ENCODE measurements at places on chromosomes 3 and 15.
A peak's percentile ranks its signal among the peaks of the same experiment; 100 is the strongest.

DNA sequence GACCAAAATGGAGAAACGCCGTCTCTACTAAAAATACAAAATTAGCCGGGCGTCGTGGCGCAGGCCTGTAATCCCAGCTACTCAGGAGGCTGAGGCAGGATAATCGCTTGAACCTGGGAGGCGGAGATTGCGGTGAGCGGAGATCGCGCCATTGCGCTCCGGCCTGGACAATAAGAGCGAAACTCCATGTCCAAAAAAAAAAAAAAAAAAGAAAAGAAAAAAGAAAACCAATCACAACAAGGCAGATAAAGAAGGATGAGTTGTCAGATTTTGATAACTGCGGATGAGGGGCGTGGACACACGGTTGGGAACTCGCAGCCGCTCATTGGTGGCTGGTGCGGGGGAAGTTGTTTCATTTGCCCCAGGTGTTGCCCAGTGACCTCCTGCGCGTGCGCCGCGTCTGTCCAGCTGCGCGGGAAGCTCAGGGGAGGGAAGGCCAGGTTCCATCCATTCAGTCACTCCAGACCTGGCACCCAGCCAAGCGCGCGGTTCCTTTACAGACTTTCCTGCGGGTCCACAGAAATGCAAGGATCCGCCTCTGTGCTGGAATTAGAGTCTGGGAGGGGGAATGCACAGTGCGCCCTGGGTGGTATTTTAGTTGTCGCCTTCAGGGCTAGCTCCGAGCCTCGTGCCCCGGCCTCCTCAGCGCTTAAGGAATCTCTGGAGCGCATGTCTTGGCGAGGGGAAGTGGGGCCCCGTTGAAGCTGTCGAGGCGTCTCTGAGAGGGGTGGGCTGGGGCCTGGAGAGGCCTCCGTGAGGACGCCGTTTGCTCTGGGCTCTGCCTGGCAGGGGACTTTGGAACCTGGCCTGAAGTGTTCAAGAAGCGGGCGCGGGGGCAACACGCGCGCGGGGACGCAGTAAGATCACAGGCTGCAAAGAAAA, 708 bp upstream of the GCHFR start:
- DNase-seq, result no peak

DNA sequence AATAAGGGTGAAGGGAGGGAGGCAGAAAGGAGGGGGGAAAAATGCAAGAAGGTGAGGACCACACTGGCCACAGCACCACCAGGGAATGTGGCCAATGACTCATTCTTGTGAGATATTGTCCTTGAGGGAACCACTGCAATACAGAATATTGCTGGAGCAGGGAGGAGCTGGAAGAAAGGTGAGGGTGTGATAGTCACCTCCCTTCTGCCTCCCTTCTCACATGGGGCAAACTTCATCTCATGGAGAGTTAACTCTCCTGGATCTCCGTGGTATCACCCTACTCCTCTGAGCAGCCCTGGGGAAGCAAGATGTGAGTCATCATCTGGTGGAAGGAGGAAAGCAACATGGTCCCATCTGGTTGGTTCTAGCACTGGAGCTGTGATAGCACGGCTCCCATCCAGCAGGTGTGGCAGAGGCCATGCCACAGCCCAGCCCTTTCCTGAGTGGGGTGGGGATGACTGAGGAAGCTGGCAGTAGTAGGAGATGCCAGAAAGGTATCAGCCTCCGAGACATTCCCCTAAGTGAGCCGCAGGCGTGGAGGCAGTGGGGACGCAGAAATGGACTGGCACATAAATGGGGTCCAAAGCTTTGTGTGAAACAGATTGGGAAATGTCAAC, 115.9 kb upstream of the LPP start:
- no peak for DNase-seq

DNA sequence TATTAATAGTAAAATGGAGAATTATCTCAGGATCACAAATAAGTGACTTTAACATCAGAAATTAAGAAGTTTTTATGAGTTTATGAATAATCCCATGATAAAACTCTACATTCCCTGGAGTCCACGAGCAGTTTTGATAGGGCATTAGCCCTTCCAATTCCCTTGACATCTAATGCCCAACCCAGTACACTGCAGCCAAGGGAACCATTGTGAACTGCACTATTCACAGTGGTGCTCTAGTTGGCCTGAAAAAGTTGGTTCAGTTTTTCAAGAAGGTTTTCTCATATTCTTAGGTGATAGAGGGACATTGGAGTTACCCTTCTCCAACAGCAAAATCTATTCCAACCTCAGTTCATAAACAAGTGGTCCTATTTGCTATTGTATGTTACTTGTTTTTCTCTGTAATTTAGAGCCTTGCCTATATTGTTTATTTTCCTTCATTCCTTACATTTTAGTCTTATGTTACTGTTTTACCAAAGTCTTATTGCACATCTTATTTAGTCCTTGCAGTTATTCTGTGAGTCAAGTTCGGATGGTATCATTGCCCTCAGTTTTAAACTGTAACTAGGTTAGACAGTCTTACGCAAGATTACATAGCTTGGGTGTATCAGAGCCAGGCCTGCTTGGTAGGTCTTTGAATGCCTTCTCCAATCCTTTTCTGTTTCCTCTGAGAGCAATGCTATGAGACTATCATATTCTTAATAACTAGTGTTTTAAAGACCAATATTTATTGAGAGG, 57.9 kb upstream of the SAMMSON start:
- DNase-seq, result no peak

- no peak for DNase-seq
Measured at GRCh38 chr3:136576279-136577009, 175.7 kb downstream of the STAG1 start.

DNA sequence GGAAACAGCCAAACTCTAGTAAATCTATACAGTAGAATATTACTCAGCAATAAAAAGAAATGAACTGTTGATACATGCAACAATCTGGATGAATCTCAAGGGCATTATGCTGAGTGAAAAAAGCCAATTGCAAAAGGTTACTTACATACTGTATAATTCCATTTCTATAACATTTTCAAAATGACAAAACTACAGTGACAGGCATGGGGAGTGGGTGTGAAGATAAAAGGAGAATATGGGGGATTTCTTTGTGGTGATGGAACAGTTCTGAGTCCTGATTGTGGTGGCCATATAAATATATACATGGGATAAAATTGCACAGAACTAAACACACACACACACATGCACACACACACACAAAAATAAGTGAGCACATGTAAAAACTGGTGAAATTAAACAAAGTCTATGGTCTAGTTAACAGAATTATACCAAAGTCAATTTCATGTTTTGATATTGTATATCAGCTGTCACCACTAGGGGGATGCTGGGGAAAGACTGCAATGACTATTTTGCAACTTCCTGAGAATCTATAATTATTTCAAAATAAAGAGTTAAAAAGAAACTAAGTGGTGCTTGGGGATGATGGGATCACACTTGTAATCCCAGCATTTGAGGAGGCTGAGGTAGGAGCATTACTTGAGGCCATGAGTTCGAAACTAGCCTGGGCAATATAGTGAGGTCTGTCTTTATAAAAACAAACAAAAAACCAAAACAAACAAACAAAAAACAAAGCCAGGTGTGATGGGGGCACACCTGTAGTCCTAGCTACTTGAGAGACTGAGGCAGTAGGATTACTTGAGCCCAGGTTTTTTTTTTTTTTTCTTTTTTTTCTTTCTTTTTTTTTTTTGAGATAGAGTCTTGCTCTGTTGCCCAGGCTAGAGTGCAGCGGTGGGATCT, 66.0 kb downstream of the SPTSSB start:
- DNase-seq, result no peak

DNA sequence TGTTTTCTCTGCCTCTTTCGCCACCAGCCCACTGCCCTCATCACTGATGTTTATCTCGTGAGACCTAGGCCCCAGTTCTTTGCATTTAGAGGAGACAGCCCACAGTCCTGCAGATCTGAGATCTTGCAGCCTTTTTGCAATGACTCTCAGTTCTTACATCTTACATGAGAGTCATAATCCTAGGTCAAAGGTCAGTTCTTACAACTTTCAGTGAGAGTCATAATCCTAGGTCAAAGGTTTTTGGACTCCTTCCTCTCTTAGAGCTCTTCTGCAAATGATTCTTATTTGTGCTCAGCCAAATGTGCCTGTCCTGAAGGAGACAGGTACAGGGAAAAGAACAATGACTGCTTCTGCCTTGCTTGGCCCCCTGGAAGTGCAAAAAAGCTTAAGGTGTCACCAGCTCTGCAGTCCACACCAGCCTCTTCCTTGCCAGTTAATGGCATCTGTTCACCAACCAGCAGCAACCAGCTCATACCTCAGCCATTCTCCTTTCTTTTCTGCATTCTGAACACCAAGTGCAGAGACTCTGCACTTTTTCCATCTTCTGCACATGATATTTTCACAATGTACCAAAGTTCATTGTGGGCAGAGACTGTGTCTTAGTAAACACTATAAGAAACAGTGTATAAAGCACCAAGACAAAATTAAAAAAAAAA, 67.1 kb downstream of the ABHD5 start:
- DNase-seq, result no peak

GRCh38 chr15:83871808-83872559, 218.1 kb downstream of the ADAMTSL3 start:
- no peak for DNase-seq

DNA sequence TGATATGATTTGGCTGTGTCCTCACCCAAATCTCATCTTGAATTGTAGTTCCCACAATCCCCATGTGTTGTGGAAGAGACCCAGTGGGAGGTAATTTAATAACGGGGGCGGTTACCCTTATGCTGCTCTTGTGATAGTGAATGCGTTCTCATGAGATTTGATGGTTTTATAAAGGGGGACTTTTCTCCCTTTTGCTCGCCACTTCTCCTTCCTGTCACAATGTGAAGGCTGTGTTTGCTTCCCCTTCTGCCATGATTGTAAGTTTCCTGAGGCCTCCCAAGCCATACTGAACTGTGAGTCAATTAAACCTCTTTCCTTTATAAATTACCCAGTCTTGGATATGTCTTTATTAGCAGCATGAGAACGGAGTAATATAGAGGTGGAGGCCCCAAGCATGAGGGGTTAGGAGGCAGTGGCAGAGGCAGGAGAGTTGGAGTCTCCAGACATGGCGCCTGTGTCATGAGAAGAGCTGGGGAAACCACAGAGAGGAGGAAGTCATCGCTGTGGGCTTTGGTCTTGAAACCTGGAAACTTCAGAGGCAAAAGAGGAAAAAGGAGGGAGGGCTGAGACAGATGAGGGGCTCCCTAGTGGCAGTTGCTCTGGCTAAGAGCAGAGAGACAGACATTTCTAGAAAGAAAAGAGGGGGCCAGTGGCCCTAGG, 107.8 kb upstream of the VEPH1 start:
- no peak for DNase-seq

- no peak for DNase-seq
Measured at GRCh38 chr15:91246998-91247397, 146.9 kb downstream of the SV2B start.

- DNase-seq, result no peak
Measured at GRCh38 chr15:50116477-50116876, 2.6 kb downstream of the ATP8B4 start.

- DNase-seq, result no peak
Measured at GRCh38 chr3:60216462-60217075, 1034.7 kb downstream of the FHIT start.

DNA sequence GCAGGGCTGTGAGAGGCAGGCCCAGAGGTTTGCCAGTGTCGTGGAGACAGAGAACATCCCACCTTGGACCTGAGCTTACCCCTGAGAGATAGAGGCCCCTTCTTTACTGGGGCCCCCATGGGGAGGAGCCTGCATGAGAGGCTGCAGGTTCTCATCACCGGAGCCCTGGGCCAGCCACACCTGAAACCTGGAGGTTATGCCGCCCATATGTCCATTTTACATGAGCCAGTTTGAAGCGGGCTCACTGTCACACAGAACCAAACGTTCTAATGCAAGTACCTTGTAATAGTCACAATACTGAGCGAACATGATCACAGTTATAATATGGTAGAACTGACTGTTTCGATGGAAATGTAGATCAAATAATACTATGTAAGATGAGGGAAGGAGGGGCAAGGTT, 6.3 kb upstream of the IQSEC1 start:
- DNase-seq, result no peak

GRCh38 chr3:126873416-126873815, 109.5 kb upstream of the PLXNA1 start:
- DNase-seq, result no peak

- no peak for DNase-seq
Measured at GRCh38 chr3:25503898-25504301, 75.8 kb downstream of the RARB start.

DNA sequence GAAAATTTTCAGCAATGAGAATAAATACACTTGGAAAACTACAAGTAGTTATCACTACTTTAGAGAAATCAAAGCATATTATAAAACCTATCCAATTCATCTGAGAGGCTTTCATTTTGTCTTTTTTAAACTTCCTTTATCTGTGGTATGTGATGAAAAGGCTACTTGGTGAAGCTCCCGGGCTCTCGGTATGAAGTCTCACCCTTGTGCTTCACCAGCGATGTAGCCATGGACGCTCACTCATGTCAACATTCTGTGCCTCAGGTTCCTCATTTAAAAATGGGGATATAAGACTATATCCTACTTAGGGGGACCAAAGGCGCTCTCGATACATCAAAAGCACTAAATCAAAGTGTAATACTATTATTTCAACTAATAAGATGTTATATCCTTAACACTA, 14.9 kb downstream of the SATB1 start:
- DNase-seq, result no peak

DNA sequence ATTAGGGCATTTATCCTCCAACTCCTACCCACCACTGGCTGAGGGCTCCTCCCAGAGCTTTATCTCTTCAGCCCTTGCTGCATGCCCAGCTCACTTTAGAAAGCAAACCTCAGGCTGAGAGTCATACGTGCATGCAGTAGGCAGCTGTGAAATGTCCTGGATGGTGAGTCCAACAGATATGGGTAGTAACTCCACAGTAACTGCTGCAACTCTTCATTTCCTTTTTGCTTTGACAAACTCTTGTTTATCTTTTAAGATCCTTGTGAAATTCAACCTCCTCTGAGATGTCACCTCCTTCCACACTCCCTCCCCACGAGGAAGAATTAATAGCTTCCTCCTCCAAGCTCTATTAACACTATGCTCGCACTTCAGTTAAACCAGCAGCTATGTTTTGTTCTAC, 35.9 kb upstream of the CTNNB1 start:
- DNase-seq, result no peak

- peak; percentile 41 for DNase-seq
Measured at GRCh38 chr15:38688761-38689160, 124.1 kb upstream of the RASGRP1 start.

DNA sequence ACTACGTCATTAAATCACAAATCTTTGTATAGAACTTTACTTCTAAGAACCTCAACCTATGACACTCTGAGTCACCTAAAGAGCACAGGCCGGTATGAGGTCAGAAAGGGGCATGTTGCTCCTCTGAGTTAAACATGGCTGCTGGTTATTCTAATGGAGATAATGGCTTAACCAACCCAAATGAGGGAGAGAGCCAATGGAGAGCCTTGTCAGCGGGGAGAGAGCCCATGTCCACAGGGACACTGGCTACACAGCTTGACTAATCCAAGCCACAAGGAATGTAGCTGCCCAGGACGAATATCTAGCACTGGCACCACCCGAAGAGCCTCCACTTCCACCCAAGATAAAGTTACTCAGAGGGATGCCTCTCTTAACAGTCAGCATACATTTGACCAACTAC, 77.0 kb upstream of the STAC start:
- no peak for DNase-seq

GRCh38 chr15:85826756-85827515, 32.2 kb upstream of the KLHL25 start:
- no peak for DNase-seq
